SHP77 (cell line): ENCODE measurements at places on chromosomes 13 and 19.

GRCh38 chr19:41925208-41926003 lies 2.8 kb downstream of the ERFL start:
- DNase-seq, result no peak

- no peak for DNase-seq
These were observed 46.5 kb upstream of the RCBTB2 start for GRCh38 chr13:48579165-48579918.

GRCh38 chr19:29564574-29565005 lies 38.8 kb downstream of the VSTM2B start:
- DNase-seq, result no peak

DNA sequence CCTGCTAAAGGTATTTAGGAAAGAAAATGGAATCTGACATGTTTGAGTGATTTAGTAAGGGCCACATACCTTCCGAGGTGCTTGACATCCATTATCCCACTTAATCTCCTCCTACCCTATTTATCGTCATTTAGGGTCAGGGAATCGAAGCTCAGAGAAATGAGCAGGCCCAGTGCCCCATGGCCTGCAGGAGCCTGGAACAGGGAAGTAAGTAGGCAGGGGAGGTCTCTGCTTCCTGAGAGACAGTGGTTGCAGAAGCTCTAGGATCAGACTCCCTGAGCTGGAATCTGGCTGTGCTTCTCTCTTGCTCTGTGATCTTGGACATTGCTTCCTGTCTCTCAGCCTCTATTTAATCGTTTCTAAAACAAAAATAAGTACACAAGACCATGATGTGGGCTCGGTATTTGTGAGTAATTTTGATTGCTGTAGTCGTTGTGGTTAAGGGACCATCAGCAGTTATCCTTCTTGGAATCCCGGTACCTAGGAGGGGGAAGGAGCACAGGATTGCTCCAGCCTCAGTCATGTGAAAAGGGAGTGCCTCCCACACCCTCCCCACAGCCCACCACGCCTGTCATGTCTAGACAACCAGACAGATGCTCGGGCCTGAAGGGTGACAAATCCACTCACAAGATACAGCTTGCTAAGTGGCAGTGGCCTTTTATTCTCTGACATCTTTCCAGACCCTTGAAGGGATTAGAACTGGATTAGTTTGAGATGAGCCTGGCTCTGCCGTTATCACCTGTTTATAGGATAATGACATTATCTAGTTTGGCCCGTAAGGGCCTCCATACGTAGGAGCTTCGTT lies 169.2 kb upstream of the TSHZ3 start:
- no peak for DNase-seq

DNA sequence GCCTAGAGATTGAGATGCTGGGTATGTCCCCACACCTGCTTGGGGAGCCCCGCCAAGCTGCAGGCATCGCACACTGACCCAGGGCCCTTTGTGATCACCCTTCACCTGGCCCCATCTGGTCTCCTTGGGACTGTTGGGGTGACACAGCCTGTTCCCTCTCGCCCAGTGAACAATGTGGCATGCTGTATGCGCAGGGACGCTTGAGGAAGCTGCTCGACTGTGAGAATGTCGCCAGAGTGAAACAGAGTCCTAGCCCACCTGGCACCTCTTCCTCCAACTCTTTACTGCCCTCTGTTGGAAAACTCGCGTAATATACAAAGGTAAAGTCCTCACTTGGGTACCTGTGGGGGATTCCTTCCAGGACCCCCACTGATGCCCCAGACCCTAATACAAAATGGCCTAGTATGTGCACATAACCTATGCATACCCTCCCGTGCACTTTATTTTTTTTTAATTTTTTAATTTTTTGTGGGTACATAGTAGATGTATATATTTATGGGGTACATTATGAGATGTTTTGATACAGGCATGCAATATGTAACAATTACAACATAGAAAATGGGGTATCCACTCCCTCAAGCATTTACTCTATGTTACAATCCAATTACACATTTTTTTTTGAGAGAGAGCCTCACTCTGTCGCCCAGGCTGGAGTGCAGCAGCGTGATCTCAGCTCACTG lies 9.0 kb downstream of the BLOC1S3 start:
- peak; percentile 33 for DNase-seq

GRCh38 chr13:111232191-111232590 lies 88.3 kb upstream of the TEX29 start:
- no peak for DNase-seq

DNA sequence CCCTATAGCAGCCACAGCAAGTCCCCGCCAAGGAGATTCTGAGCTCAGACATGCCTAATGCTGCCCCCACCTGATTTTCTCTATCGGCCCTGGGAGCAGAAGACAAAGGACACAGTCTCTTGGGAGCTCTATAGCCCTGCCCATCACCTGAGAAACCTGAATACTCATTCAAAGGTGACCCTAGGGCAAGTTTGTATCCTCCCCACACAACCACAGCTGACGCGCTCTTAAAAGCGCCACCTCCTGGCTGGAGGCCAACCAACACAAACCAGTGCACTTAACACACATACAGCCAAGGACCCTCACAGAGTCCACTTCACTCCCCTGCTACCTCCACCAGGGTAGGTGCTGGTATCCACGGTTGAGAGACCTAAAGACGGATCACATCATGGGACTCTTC lies 8.8 kb upstream of the IGFL4 start:
- DNase-seq, result peak; percentile 5

DNA sequence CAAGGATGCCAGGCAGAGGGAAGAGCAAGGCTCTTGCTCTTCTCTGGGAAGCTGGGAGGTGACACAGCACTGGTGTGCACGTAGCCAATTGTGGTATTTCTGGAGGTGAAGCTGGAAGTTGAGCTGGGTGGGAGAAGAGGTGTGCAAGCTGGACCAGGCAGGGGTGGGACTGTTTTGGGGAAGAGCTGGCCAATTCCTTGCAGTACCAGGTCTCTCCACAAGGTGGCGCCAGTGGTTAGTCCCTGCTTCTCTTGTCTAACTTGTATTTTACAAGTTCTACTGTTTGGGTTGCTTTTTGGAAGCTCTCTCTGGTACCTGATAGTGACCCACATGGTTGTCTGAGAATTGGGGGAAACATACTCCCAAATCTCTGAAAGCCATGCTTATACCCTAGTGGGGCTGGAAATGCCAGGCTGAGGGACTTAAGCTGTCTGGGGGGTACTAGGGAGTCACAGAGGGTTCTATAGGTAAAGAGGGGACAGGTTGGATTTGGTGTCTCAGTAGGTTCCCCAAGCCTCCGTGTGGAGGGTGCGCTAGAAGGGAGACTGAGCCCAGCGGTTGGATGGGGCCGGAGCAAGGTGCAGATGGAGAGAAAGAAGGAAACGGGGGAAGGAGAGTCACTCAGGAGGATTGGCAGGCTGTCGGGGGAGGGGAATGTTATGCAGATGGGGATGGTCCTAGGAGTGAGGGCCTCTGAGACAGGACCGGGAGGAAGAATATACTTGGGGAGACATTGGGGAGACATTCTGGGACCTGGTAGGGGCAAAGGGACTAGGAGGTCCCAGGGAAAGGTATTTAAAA lies 3.0 kb downstream of the HPN start:
- no peak for DNase-seq
